ENCODE measurements at places on chromosomes 4 and X.

- no peak for DNase-seq
These were observed 261.3 kb downstream of the TENM3 start for GRCh38 chr4:182504463-182504862.

GRCh38 chr4:145960012-145960411, 21.4 kb upstream of the ZNF827 start:
- no peak for DNase-seq

GRCh38 chr4:56505269-56506130, at the start of gene ARL9:
TSS of gene ARL9 (plus strand) at chr4:56505791. CDS start at chr4:56505863, 72 bp downstream.
- peak; percentile 23 for DNase-seq

DNA sequence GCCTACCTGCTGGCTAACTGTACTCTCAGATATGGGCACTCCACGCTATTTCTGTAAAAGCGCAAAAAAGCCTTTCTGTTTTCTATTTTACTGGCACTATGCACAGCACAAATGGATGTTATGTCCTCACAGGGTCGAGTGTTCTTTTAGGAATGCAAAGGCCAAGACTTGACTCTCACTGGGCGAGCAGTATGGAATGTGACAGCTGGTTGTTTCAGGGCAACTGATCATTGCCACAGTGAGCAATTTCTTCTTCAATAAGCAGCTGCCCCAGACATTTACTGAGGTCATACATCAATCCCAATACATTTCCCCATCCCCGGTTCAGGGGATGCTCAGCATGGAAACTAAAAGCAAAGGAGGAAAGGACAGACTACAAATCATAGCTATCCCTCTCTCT, 58.2 kb downstream of the PDE5A start:
- no peak for DNase-seq

DNA sequence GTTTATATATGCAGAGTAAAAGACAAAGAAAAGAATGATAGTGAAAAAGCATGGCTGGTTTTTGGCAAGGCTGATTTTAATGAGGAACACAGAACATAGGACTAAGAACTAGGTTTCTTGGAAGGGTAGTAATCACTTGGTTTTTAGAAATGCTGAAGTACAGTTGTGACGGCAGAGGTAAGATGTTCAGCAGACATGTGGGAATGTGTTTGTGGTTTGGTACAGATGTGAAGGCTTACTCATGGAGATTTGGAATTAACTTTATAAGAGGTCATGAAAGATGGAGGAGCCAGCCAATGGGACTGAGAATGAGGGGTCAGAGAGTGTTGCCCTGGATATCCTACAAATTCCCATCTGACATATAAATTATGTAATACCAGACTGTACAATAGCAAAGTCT, 243.6 kb downstream of the NPFFR2 start:
- DNase-seq: no peak

DNA sequence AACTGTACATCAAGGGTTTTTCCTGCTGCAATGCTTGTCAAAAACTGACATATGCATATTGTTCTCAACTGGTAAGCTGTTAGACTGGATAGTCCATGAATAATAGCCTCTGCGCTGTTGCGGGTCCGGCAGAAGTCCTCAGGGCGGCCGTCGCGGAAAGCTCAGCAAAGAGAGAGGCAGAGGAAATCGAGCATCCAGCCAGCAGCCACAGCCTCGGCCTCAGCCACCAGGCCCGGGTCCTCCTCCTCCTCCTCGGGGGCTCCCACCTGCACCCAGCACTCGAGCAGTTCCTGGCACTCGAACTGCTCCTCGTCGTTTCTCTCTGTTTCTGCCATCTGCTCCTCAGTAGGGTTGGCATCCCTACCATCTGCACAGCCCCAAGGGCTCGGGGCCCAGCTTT, 53.7 kb downstream of the UPRT start:
- peak; percentile 53 for DNase-seq

GRCh38 chrX:121579016-121579760, 531.8 kb downstream of the GLUD2 start:
- DNase-seq: peak; percentile 0

DNA sequence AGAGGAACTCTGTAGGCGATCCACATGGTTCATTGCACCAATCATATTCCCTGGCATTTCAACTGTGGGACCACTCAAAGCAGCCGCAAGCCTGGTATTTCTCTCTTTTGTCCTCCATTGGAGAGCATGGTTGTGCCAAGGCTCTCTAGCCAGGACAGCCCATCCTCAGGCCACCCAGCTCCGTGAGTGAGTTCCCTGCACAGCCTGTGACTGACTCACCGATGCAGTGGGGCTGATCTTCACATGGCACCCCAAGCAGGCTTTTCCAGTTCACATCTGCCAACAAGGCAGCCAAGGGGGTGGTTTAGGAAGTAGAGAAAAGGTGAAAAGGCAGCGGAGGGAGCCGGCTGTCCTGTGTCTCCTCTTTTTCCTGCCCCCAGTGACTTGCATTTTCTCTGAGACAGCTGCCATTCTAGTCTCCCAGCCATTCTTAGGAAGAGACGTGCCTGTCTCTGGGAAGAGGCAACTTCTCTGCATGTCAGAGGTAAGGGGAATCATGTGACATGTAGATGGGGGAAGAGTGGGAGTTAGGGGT, 69.2 kb downstream of the MID1IP1 start:
- no peak for DNase-seq

Data from NCI-H2171 treated with DMSO at 0.1 percent for 48 hours (cell line).